Thoracic aorta (tissue), 2 donors: ENCODE measurements at places on chromosomes 16 and 17. TPM values are rescaled to one million over a fixed set of nuclear protein-coding genes. Genes with fewer than 3 reads are reported as not detected.

CCL17 gene
- not detected for total RNA-seq

HOXB1 gene
- not detected for total RNA-seq

SLC5A2 gene
- total RNA-seq: not detected

SGF29 gene
- 26.9 TPM for total RNA-seq

LRRC46 gene
- not detected for total RNA-seq

HBQ1 gene
- total RNA-seq: not detected
